Mesothelial cell of epicardium (in vitro differentiated cells): ENCODE measurements at places on chromosomes 7 and 10.

- DNase-seq, result no peak
Measured at GRCh38 chr10:65367706-65368105, 1558.1 kb upstream of the LRRTM3 start.

DNA sequence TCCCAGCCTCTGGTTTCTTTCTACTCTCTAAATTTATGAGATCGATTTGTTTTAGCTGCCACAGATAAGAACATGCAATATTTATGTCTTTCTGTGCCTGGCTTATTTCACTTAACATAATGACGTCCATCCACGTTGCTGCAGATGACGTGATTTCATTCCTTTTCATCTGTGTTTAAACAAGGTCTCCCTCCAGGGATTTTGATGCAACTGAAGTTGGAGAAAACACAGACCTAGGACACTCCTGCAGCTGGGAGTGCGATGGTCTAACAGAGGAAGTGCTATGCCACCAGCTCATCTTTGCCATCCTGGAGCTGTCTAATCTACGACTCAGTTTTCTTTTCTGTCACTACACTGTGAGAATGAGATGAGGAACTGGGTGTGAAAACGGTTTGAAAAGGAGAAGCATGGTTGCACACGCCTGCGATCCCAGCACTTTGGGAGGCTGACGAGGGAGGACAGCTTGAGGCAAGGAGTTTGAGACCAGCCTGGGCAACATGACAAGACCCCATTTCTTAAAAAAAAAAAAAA is 1.5 kb upstream of the KCTD7 start:
- DNase-seq, result no peak

GRCh38 chr10:119233821-119234220 is 26.4 kb downstream of the GRK5 start:
- DNase-seq, result no peak

- no peak for DNase-seq
Measured at GRCh38 chr10:80571352-80571751, 33.6 kb downstream of the SH2D4B start.

GRCh38 chr7:151107882-151108281 is 21.6 kb downstream of the AGAP3 start:
- DNase-seq, result no peak

- no peak for DNase-seq
Measured at GRCh38 chr10:83945982-83946718, 193.2 kb upstream of the GHITM start.

GRCh38 chr10:48533540-48533939 is 71.3 kb downstream of the ARHGAP22 start:
- DNase-seq, result no peak

GRCh38 chr10:8044908-8045725 is 9.4 kb upstream of the GATA3 start:
- DNase-seq, result no peak

DNA sequence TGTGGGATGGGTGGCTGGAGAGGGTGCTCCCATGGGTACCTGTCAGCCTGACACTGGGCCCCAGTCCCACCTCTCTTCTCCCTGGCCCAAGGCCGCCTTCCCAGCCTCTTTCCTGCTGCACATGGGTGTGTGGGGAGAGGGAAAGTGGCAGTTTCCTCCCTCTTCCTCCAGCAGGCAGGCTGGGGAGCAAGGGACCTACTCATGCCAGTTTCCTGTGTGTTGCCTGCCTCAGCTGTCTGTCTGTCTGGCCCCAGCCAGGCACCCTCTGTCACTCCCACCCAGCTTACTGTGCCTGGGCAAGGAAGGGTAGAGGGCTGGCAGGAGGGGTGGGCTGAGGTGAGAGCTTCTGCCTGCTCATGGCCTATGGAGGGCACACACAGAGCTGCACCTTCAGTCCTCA is 46.3 kb upstream of the PCBD1 start:
- no peak for DNase-seq
